NCI-H2029 treated with DMSO at 0.1 percent for 48 hours (cell line): ENCODE measurements at places on chromosomes 12 and 14.

- no peak for DNase-seq
These were observed 199.9 kb downstream of the SLC6A15 start for GRCh38 chr12:84712747-84713146.

DNA sequence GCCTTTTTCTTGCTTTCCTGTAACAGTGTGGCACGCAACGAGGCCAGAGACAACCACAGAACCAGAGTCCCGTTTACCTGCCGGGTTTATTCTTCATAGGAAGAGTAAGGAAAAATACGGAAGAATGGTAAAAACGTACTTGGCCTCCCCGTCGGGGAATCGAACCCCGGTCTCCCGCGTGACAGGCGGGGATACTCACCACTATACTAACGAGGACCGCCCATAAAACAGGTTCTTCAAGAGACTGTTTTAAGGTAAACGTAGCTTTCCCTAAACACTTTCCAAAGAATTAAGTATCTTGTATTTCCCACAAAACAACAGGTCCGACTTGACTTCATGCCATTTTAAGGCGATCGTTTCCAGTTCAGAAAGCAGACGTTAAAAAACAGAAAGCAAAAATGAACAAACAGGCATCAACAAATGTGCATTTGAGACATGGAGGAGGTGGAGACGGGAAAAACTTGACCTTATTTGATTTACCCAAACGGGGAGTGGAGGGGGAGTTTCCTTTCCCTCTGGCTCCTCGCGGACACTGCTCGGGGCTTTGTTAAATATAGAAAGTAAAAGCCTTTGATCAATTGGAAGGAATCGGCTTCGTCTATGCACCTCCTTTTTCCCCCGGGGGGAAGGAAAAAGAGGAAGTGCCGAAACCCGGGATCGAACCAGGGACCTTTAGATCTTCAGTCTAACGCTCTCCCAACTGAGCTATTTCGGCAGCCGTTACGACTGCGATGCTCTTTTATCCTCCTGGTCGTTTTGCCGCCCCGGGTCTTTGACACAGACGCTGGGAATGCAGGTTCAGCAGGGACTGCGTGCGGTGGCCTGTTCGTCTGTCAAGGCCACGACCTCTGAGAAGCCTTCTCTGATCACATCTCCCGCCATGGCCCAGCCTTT is 13.0 kb upstream of the UBC start:
- DNase-seq, result no peak

GRCh38 chr14:54047645-54048308 is 91.2 kb upstream of the BMP4 start:
- no peak for DNase-seq

- DNase-seq, result no peak
These were observed 9.4 kb downstream of the ASPG start for GRCh38 chr14:104094709-104095425.

DNA sequence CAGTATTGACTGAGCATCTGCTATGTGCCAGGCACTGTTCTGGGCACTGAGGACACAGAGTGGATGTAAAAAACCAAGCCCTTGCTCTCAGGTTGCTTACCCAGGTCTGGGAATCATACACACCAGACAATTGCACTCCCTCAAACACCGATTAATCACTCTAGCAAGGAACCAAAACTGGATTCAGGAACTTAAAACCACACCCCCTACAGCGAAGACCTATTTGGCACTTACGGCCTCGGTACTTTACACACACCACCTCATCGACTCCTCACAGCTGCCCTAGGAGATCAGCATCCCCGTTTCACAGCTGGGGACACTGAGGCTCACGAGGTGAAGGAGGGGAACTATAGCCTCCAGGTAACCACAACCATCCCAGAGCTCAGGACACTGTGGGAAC is 1.6 kb downstream of the GLTP start:
- DNase-seq, result no peak

GRCh38 chr14:98692832-98693231 is 579.2 kb downstream of the BCL11B start:
- DNase-seq, result no peak

DNA sequence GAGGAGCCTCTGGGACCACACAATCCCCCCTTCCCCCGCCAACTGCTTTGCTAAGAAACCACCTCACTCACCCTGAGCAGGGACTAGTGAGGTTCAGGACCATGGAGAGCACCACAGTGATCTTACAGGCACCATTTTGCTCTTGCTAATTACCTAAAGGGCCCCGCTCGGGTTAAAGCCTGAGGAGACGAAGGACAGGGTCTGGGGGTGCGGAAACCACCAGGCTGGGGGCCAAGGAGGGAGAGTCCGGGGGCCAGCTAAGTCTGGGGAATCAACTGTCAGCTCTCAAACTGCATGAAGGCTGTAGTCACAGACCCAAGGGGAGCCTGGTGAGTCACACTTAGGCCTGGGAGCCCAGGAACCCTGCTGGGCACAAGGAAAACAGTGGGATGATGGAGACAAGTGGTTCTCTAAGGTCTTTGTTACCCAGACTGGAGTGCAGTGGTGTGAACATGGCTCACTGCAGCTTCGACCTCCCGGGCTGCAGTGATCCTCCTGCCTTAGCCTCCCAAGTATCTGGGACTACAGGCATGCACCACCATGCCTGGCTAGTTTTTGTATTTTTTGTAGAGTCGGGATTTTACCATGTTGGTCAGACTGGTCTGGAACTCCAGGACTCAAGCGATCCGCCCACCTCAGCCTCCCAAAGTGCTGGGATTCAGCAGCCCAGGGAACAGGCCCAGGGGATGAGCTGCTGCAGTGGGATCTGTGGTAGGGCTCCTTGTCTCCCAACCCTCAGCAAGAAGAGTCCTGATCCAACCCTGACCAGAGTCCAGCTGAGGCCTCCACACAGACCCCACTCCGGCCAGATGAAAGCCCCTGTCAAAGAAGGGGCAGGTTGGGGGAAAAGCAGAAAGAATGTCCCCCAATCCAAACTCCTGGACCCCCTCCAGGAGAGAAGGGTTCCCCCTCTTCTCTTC is 98.8 kb downstream of the CALM1 start:
- DNase-seq, result no peak

- DNase-seq, result no peak
These were observed 57.5 kb downstream of the ZNF664 start for GRCh38 chr12:124030510-124030909.

- peak; percentile 73 for DNase-seq
These were observed 479.1 kb downstream of the MED13L start for GRCh38 chr12:115798309-115798917.

DNA sequence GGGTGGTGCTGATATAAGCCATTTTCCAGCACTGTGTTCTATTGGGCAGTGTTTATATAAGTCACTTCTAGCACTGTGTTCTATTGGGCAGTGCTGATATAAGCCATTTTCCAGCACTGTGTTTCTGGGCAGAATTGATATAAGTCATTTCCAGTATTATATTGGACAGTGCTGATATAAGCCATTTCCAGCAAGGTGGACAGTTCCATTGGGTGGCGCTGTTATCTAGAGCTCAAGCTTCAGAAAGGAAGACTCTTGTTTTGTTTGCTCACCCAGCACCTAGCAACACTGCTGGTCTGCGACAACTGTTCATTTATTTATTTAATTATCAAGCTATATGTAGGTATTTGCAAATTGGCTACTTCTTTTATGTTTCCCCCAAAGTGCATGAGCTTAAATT is 690.3 kb downstream of the AACS start:
- no peak for DNase-seq

DNA sequence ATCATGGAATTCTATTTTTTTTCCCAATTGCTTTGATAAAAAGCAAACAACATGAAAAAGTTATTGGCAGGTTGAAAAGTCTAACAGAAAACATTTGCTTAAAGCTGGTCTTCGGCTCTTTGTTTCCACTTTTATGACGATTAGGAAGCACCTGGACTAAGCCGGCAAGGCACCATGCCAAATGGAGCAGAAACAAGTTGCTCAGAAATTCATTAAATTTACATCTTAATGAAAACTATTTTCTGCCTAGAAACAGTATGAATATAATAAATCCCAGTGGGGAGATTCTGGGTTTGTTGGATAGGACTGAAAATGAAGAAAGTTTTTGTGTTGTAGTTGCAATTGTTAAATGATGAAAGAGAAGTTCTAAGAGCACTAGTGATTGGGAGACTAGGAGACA is 51.4 kb upstream of the OR9K2 start:
- DNase-seq, result no peak

GRCh38 chr14:20754308-20754707 is 8.6 kb downstream of the EDDM3A start:
- DNase-seq, result no peak

DNA sequence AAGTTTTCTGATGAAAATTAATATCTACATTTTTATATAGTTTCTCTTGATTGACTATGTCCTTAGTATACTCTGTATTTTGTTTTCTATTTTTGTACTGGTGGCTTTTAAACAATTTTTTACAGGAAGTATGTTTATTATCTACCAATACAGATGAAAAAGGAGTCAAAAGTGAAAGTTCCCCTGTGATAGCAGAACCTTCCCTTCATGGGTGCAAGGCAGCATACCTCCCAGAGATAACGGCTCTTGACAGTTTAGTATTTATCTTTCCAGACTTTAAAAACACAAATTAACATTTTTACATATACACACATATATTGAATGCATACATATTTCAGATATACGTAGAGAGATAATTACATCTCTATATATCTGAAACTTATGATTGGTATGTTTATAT is 17.1 kb upstream of the FAM234B start:
- DNase-seq, result no peak

DNA sequence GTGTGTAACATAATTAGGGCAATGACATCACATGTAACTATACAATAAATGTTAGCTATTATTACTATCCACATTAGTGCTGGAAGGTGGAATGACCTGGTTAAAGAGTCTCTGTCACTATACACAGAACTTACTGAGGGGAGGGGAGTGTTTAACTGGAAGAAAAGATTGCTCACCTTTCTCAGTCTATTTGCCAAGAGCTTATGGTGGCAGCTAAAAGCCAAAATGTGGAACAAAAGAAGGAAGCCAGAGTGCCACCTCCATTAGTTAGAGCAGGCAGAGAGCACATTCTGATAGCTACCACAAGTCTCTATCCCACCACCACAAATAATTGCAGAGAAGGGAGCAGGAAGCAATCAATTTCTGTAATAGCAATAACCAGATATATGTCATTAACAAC is 124.4 kb downstream of the MED13L start:
- DNase-seq, result no peak

DNA sequence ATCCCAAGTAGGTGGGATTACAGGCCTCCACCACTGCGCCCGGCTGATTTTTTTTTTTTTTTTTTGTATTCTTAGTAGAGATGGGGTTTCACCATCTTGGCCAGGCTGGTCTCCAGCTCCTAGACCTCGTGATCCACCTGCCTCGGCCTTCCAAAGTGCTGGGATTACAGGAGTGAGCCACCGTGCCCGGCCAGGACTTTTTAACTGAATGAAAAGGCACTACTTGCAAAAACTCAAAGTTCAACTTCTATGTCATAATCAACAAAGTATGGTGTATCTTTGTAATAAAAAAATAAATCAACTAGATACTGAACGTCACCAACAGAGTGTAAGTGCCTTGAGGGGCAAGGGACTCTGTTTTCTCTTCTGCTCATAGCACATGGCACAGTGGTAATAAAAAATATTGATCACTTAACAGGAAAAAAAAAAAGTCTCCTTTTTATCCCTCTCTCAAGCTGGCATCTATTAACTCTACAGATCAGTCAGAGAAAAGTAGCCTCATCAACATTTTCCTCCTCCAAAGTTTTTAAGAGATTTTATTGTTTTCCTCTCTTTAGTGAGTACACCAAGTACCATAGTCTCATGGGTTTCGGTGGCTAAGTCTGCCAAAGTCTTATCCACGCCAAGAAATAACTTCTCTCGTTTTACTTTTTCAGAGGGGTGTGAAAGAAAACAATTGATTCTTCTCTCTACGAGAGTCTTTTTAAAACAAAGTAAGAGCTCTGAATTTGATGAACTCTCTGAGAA is 10.6 kb upstream of the FOXN3 start:
- no peak for DNase-seq

GRCh38 chr12:57793920-57794319 is 11.3 kb downstream of the TSFM start:
- DNase-seq, result no peak

DNA sequence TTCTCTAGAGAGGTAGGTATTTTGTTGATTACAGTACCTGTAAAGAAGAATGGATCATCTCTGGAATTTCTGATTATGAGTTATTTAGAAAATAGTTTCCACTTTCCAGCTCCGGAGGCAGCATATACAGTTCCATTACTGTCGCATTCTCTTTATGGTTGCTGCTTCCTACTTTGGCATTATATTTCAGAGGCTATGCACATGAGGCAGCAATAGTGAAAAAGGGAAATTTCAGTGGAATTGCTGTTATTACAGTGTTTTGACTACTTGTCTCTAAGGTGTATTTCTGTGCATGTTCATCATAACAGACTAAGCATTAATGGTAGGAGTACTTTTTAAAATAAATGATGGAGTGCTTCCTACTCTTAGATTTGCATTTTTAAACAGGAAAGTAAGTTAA is 10.2 kb downstream of the GNG2 start:
- DNase-seq, result no peak

- no peak for DNase-seq
These were observed 70.3 kb upstream of the NR2C1 start for GRCh38 chr12:95143621-95144205.

- peak; percentile 74 for DNase-seq
These were observed 53.8 kb upstream of the NTF3 start for GRCh38 chr12:5377997-5378592.

- no peak for DNase-seq
These were observed 51.3 kb upstream of the PPP2R5C start for GRCh38 chr14:101709962-101710931.

- DNase-seq, result no peak
These were observed 620 bp downstream of the YBX3 start for GRCh38 chr12:10722502-10722904.

DNA sequence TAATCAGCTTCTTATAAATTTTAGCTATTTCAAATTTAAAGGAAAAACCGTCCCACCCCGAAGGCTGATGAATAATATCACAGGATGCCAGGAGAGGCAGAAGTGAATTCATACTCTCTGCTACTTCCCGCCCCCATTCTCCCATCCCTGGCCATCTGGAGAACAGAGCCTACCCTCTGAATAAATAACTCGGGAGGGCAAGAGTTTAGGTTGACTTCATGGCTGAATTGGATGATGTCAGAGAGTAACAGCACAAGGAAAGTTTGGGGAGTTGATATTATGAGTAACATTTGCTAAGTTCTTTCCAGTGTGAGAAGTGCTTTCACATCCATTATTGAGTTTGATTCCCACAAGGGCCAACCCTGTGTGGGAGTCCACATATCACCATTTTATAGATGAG is 241.6 kb downstream of the EGLN3 start:
- DNase-seq, result no peak

GRCh38 chr14:91173221-91173670 is 59.4 kb downstream of the DGLUCY start:
- peak; percentile 4 for DNase-seq
